ENCODE measurements at places on chromosomes 4 and X. TPM values are rescaled to one million over a fixed set of nuclear protein-coding genes. Genes with fewer than 3 reads are reported as not detected.
A peak's percentile ranks its signal among the peaks of the same experiment; 100 is the strongest.

DNA sequence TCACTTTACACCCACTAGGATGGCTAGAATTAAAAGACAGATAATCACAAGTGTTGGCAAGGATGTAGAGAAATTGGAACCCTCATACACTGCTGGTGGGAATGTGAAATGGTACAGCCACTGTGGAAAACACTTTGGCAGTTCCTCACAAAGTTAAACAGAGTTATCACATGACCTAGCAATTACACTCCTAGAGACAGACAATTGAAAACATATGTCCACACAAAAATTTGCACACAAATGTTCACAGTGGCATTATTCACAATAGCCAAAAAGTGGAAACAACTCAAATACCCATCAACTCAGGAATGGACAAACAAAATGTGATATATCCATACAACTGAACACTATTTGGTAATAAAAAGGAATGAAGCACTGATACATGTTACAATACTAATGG, 5.7 kb downstream of the ZNF280C start:
- no peak for DNase-seq

The WAS gene
- 0.27 TPM for total RNA-seq

DNA sequence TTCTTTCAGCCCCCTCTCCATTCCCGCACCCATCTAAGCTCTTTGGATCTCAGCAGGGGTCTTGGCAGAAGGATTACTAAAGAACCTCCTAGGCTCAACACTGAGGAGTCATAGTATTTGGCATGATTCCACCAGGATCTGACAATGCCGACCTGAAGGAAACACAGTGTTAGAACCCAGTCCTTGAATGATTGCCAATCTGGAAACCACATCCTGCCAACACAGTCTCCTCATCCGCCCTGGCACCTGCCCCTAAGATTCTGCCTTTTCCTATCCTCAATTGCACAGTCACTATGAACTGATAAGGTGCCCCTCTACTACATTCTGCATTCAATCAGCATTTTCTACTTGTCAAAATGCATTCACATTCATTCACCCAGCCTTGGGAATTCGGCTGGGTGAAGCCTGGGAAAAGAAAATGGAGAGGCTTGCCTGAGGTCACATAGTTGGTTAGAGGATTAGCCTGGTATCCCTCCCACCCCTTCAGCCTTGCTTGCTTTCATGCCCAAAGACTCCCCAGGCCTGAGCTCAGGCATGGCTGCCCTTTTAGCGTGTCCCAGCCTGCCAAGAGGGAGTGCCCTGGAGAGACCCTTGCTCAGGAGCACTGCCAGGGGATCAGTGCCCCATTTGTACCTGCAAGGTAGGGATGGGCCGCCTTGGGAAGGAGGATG, 2.2 kb upstream of the CLDN2 start:
- DNase-seq = no peak

- no peak for DNase-seq
Measured at GRCh38 chrX:73337366-73337765, 109.5 kb upstream of the CDX4 start.

DNA sequence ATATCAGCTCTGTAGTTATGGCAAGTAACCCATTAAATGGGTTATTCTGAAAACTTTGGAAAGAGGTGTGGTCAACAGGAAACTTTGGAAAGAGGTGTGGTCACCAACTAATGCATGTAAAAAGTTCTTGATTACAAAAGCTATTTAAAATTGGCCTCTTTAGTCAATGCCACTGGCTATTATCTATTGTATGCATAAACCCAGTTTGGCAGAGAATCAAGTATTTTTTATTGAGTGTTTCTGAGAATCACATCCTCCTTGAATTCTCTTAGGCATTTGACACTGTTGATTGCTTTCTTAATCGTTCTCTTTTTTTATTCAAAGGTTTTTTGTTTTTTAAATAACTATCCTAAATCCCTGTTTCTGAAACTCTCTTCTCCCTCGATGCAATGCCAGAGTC, 7.5 kb downstream of the P2RY4 start:
- no peak for DNase-seq

- no peak for DNase-seq
Measured at GRCh38 chr4:7295911-7296660, 103.7 kb downstream of the SORCS2 start.

DNA sequence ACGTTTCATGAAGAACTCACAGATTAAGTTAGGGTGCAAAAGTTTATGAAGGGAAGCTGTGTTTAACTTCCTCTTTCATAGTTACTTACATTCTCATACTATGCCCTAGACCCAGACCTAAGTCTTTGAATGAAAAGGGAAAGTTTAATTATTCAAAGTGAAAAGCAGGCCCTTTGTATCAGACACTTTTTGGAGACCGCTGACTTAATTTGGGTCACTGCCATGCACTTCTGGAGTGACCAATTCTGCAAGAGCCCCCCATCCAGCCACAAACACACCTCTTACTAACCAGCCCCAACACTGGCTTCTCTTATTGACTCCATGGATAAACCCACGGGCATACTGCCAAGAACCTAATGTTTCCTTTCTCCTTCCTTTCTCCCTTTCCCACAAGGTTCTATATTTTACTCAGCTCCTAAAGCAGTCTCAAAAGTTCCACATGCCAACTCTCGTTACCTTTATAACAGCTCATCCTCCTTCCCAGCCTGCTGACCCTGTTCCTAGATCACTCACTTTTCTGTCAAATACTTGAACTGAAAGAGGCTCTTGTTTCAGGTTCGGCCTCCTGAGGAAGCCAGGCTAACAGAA, 34.5 kb downstream of the ABCE1 start:
- DNase-seq = no peak

The F8A1 gene
- total RNA-seq = 4.0 TPM

DNA sequence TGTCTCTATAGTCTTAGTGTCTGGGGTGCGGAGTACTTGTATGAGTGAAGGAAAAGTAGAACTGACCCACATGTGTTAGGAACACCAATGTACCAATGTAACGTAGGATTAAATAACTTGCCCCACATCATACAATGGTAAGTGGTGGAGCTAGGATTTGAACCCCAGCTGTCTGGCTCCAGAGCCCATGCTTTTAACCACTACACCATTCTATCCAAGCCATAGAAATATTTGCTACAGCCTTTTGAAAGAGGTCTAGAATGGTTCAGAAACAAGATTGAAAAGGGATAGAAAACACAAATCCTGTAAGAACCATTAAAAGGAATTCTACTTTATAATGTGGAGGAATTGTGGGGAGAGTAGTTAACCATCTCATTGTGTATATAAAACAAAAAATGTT, 169.9 kb upstream of the ATP6AP2 start:
- DNase-seq = no peak

The DMP1 gene
- total RNA-seq = not detected

- no peak for DNase-seq
Measured at GRCh38 chr4:36303426-36304137, 22.2 kb downstream of the DTHD1 start.

- DNase-seq = no peak
Measured at GRCh38 chr4:131638781-131639180, 1510.3 kb upstream of the PCDH10 start.

DNA sequence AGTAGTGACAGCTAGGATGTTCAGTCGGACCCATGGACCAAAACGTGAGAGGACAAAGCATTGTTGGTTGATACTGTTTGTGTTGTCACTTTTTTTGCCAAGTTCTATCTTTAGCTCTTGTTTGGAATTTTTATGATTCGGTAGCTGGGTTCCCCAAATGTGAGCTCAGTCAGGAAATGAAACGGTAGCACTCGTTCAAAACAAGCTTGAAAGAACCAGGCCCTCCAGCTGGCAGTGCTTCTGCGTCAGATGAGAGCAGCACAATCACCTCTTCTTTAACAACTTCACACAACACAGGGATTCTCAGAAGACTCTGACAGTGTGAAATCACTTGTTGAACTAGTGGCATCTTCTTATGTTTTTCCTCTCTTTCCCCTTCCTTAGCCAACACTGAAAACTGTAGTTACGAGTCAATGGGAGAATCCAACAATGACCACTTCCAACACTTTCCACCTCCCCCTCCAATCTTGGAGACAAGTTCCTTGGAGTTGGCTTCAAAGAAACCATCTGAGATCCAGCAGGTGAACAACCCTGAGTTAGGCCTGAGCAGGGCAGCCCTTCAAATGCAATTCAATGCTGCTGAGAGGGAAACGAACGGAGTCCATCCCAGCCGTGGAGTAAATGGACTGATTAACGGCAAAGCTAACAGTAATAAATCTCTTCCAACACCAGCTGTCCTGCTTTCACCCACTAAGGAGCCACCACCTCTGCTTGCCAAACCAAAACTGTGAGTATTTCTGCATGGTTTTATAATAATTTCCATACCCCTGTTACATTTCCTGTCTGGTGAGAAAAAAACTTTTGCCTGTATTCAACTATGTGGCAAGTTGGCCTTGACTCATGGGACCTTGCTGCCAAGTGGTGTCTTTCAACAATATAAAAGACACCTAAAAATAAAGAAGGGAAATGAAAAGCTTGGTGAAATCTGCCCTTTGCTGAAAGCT, 214.6 kb downstream of the PALLD start:
- DNase-seq = no peak

- no peak for DNase-seq
Measured at GRCh38 chr4:142307857-142308256, 538.2 kb downstream of the INPP4B start.

- no peak for DNase-seq
Measured at GRCh38 chrX:56792270-56793111, 63.4 kb downstream of the NBDY start.

GRCh38 chr4:112857461-112857860, 192.0 kb upstream of the ANK2 start:
- DNase-seq = no peak

DNA sequence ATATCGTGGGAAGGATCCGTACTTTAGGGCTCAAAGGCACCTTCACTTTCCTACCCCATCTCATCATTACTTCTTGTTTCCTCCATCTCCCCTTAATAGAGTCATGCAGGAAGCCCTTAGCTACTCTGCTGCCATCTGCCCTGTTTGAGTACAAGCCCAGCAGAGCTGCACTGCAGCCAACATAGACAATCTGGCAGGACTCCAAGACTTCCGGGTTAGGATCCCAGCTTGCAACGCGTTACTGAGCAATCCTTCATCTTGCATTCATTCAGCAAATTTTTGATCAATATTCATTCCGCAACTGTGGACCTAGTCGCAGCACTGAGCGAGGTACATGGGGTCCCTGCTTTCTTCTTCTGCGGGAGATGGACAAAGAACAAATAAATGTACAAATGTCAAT, 344.9 kb downstream of the BCOR start:
- DNase-seq = peak; percentile 60

The FAT4 gene
- 83.7 TPM for total RNA-seq

The HHIP gene
- 10.6 TPM for total RNA-seq

- peak; percentile 64 for DNase-seq
Measured at GRCh38 chrX:103831803-103832544, at the start of gene RAB9B. Gene RAB9B (minus strand): TSS chrX:103832257. CDS start chrX:103825784, 6,473 bp downstream.

- no peak for DNase-seq
Measured at GRCh38 chr4:89306486-89307177, 968 bp downstream of the GPRIN3 start.

The C4orf50 gene
- total RNA-seq = 9.4 TPM

All from cerebellum (tissue), 4 donors.